ENCODE measurements at places on chromosomes 3 and 15.

DNA sequence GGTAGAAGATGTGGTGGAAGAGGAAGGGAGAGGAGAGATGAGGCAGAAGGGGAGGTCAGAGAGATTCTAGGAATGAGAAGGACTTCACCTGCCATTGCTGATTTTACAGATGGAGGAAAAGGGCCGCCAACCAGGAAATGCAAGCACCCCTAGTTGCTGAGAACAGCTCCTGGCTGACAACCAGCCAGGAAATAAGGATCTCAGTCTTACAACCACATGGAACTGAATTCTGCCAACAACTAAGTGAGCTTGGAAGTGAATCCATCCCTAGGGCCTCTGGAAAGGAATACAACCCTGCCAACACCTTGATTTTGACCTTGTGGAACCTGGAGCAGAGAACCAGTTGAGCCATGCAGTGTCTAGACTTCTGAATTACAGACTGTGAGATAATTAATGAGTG is 86.6 kb downstream of the EDEM1 start:
- DNase-seq = no peak

- peak; percentile 83 for DNase-seq
These were observed at the start of gene TTLL13 for GRCh38 chr15:90249203-90249863. Gene TTLL13, plus strand, starts transcription at chr15:90249556. Its CDS starts 1,075 bp downstream, at chr15:90250631.

DNA sequence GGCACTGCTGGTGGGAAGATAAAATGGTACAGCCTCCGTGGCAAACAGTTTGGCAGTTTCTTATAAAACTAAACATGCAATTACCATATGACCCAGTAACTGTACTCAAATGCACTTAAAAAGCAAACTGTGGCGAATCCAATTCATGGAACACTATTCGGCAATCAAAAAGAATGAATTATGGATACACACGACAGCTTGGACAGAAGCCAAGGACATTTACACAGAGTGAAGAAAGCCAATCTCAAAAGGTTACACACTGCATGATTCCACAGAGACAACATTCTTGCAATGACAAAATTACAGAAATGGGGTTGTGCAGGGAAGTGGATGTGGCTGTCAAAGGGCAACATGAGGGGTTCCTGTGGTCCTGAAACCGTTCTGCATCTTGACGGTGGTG is 122.1 kb upstream of the IQSEC1 start:
- no peak for DNase-seq

GRCh38 chr3:156750874-156751245 is 75.3 kb upstream of the LEKR1 start:
- DNase-seq = peak; percentile 67

DNA sequence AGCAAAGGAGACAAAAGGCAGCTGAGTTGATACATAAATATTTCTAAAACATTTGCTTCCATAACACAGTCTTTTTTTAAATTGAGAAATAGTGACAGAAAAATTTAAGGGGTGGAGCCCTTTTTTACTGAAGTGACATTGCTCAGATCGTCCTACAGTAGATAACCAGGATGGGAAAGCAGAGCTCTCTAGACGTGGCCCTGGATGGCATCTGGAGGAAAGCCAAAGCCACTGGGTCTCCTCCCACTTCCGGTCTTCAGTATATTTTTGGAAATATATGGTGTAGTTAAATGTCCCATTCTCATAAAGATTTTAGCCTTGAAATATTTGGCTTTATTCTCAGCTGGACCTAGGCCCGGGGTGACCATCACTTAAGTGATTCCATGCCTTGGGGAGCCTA is 326.1 kb downstream of the ZNF621 start:
- DNase-seq = no peak

GRCh38 chr3:19346759-19347158 is 198.4 kb downstream of the KCNH8 start:
- no peak for DNase-seq

DNA sequence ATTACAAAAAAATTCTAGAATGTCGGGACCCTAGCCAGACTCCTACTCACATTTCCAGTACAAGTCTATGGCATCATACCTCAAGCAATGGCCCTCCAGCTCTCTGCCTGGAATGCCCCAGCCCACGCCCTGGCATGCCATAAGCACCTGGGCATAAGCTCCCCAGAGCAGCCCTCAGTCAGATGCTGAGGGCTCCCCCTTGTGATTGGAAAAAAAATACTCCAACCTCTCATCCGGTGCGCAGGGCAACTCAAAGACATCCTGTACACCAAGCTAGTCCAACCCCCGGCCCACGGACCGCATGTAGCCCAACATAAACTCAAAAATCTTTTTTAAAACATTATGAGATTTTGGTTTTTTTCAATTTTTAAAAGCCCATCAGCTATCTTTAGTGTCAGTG is 115.4 kb downstream of the NEK10 start:
- DNase-seq = peak; percentile 39

DNA sequence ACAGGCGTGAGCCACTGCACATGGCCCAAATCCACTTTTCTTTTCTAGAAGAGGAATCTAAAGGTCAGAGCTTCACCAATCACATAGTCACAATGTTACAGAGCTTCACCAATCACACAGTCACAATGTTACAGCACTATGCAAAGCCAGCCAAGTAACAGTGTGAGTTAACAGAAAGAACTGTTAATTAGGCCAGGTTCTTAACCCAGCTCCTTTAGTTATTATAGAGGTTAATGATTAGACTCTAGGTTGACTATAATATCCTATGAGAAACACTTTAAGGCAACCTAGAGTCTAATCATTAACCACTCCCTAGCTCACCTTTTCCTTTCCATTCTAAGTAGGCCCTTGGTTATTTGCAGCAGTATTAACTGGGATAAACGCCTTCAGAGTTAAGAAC is 54.0 kb downstream of the TASOR start:
- no peak for DNase-seq

DNA sequence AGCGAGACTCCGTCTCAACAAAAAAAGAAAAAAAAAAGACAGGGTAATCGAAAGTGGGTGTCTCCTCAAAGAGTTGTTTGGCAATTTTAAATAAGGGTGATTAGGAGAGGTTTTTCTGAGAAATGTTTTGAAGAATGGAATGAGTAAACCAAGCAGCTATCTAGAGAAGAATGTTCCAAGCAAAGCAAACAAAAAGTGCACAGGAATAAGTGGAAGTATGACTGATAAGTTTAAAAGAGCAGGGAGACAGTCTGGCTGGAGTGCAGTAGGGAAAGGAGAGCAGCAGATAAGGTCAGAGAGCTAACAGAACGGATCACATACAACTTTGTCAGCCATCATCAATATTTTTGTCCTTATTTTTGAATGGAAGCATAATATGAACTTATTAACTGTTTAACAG is 853.5 kb downstream of the TUSC7 start:
- DNase-seq = no peak

DNA sequence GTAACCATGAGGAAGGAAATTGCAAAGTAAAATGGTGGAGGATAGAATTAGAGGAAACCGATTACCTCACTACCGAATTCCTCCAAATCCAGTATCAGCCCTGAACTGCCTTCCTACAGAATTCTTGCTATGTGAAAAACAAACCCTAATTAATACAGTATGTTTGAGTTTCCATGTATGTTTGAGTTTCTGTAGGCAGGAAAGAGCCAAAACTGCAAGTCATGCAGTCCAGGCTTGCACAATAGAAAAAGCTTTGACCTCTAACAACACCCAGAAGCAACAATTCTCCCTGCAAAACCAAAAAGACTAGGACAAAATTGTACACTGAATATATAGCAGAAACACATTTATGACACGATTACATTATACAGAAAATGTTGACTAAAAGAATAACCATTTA is 614.8 kb downstream of the DIPK2A start:
- DNase-seq = peak; percentile 75

DNA sequence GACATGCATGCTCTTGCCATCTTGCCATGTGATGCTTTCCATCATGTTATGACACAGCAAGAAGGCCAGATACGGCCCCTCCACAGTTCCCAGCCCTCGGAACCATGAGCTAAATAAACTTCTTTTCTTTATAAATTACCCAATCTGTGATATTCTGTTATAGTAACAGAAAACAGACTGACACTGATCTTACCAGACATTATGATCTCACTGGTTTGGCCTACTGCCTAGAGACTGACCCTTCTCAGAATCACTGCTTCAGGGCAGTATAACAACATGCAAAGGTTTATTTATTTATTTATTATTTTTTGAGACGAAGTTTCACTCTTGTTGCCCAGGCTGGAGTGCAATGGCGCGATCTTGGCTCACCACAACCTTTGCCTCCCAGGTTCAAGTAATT is 14.0 kb downstream of the ZNF619 start:
- DNase-seq = no peak

DNA sequence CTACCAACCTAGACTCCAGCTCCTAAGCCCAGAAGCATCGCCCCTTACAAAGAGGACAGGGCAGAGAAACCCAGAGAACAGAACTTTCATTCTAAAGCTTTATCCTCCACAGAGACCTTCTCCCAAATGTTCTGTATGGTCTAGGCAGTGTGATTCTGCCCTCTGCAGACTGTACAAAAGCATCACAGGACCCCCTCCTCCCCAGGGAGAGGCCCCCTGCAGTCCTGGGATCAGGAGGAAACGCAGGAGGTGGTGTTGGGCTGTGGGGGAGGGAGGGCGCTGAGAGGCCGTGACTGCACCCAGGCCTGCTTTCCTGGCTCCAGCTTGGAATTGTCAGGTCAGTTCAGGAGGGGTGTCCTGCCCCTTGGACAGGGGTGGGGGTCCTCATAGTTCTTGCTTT is 101.3 kb downstream of the DGKG start:
- no peak for DNase-seq

DNA sequence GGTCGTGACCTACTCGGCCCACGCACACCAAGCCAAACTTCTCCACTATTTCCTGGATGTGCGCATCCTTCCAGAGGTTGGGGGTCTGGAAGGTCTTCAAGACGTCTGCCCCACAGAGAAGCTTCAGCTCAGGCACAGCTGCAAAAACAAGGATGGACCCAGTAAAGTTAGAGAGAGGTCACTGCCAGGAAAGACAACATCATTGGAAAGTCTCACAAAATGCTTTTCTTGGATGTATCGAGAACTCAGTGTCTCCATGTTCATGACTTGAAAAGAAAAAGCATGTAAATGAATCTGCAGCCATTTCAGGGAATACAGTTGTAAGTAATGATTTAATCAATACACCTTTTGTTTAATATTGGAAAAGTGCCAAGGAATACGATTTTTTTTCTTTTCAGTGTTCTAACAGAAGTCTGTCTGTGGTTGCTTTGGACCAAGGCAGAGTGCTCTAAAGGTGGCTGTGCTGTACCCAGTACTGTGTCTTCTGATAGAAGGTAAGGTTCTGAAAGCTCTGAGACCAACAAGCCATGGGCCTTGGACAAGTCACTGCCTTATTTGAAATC is 21.8 kb upstream of the RBP1 start:
- DNase-seq = no peak

- no peak for DNase-seq
These were observed 8.2 kb upstream of the PSTPIP1 start for GRCh38 chr15:76986743-76987142.

DNA sequence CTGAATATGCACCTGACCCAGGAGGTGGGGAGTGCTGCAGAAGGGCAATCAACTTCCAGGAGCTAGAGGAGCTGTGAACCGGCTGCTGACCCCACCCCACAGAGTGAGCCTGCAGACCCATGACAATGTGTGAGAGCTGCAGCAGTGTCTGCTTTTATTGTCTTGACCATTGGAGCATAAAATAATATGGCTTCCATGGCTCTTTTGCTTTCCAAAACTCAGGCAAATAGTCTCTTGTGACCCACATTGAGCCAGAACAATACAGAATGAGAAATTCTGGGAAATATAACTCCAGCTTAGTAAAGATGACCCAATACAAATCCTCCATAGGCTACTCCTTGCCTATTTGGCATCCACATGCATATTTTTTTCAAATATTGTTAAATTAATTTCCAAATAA is 309.6 kb downstream of the PYDC2 start:
- DNase-seq = no peak

GRCh38 chr3:50674349-50675178 is at the start of gene DOCK3:
Gene DOCK3, plus strand, starts transcription at chr3:50674927. Its CDS starts 337 bp downstream, at chr3:50675264.
- DNase-seq = peak; percentile 28

- DNase-seq = no peak
These were observed 47.6 kb downstream of the ANKRD28 start for GRCh38 chr3:15750143-15750542.

DNA sequence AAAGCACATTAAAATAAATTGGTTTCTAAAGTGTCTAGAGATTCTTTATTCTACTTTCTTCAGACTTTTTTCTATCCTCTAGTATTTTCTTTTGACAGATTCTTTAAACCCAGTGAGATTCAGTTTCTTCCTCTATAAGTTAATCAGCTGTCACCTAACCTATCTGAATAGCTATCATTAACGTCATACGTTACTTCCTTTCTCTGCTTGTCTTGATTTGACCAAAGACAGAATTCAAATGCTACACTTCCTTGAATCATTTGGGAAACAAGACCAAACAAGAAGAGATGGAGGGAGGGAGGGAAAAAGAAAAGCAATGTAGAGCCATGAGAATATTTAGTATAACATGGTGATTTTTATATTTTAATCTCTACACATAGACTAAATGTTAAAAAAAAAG is 235.2 kb downstream of the NAALADL2 start:
- no peak for DNase-seq

DNA sequence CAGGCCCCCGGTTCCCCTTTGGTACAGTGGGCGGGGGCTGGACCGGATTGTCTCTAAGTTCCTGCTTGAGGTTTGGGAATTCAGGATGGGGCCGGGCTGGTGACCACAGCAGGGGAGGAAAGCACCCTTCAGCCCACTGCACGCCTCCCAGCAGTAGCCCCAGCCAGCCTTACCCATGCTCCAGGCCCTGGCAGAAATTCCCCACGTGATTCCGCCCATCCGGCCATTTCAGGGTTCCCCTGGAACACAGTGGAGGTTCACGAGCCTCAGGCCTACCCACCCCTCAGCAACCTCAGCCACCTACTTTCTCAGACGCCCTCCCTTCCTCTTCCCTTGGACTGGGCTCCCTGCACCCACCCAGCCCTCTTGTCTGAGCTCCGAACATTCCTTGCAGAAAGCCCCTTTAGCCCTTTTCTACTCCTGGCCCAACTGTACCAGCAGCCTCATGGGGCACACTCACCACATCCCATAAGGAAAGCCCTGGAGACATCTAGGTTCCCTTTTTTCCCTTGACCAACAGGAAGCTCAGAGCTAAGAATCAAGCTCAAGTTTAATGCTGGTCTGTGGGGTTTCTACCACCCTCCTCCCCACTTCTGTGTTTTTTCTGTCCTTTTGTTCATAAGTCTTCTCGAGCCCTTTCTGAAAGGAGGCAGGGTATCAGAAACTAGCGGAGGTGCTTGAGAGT is 11.5 kb downstream of the ALS2CL start:
- DNase-seq = no peak

DNA sequence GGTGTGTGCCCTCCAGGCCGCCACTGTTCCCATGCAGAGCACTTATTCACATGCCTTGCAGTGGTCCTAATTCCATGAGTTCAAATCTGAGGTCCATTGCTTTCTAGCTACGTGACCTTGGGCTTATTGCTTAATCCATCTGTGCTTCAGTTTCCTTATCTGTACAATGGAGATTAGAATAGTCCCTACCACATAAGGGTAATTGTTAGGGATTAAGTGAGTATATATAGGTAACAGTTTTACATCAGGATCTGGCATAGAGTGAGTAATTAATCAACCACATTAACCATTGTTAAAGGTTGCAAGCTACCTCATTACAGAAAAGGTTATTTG is 7.6 kb downstream of the CPN2 start:
- DNase-seq = no peak

GRCh38 chr3:152174876-152175527 is 93.7 kb upstream of the MBNL1 start:
- no peak for DNase-seq

Measured in fibroblast of skin of right quadriceps (primary cell).